ENCODE measurements at places on chromosomes 6 and 20.
A peak's percentile ranks its signal among the peaks of the same experiment; 100 is the strongest.

DNA sequence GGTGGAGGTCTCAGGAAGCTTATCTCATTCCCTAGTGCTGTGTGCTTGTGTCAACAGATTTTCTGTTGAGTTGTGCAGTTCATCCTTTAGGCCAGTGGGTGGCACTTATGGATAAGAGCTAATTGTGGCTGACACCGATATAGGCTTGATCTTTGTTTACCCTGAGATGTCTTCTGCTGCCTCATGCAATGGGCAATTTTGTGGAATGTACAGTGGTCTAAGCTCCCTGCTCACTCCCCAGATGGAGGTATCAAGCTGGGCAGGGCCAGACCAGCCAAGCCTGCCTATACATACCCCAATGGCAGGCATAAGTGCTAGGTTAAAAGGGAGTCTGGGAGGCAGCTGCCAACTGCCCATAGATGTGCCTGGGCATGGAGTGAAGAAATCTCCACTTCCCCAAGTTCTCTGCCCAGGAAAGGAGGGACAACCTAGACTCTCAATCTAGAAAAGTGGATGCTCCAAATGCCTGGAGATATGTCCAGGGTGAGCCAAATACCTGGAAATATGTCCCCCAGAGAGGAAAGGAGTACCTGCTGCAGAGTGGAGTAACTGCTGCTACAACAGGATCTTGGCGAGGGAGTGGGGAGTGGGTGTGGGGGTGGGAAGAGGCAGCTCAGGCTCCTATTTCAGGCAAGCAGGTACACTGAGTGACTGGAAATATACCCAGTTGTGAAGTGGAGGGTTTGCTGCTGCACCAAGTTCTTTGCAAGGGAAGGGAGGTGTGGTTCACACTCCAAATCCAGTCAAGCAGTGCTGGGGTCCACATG, 53.2 kb upstream of the ARG1 start:
- peak; percentile 8 for DNase-seq

DNA sequence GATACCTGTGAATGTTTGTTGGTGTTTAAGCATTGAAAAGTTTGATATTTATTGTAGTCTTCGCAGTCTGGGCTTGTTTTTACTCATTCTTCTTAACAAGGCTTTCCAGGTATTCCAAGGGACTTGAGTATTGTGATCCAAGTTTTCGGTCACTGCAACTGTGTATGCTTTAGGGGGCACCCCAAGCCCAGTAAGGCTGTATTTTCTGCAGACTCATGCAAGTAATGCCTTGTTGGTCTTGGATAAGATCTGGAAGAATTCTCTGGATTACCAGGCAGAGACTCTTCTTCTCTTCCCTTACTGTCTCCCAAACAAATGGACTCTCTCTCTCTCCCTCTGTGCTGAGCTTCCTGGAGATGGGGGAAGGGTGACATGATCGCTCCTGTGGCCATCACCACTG, 82.1 kb downstream of the RFPL4B start:
- no peak for DNase-seq

GRCh38 chr6:20907486-20908071, 373.3 kb downstream of the CDKAL1 start:
- DNase-seq: no peak

- DNase-seq: no peak
Measured at GRCh38 chr20:21125072-21125848, 622 bp upstream of the KIZ start.

- no peak for DNase-seq
Measured at GRCh38 chr6:10862361-10862760, 19.5 kb downstream of the GCM2 start.

DNA sequence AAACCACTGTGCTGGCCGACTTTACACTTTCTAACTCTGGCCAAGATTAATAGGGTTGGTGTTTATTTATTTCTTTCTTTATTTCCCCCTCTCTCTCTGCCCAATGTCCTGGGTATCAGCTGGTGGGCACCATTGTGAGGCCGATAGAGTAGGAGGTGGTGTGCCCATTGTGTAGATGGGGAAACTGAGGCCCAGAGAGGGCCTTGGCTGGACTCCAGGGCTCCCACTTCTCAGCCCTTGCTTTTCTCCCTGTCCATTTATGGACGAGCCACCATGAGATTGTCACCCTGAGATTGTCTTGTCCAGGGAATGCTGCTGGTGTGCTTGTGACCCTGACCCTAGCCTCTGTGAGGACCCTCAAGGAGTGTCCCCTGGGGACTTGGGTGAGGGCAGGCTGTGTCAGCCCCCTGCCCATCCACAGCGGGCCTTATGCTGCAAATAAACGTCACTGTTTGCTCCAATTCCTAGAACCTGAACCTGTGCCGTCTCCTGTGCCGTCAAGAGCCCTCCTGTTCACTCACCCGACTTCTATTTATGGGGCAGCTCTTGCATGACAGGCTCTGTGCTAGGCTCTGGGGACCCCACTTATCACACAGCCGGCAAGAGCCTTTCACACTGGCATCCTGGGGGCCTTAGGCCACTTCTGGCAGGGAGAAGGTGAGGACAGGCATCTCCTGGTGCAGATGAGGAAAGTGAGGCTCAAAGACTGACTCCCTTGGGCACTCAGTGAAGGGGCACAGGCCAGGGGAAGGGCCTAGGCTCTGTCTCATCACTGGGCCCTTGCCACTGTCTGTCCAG, 24.8 kb downstream of the SUN5 start:
- no peak for DNase-seq

- DNase-seq: no peak
Measured at GRCh38 chr6:1698527-1698926, 88.8 kb downstream of the FOXC1 start.

DNA sequence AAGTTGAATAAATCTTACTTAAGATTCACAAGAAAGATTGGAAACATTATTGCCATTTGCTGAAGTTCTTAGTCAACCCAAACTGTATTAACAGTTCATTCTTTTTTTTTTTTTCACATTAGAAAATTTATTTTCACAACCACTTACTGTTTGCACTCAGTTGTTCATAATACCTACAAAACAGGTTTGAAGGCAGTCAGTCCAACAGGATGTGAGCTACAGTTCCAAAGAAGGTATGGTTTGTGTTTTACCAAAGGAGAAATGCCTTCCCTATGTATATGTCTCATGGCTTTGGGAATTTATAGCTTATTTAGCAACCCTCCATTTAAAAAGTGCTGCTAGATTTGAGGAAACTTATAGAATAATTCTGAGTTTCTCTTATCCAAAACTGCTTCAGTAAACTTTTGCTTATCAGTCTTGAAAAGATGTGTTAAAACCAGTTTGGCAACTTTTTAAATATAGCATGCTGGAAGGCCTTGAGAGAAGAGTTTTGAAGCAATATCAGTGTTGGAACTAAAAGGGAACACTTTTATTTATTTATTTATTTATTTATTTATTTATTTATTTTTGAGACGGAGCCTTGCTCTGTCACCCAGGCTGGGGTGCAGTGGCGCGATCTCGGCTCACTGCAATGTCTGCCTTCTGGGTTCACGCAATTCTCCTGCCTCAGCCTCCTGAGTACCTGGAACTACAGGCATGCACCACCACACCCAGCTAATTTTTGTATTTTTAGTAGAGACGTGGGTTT, 46.8 kb upstream of the RREB1 start:
- no peak for DNase-seq
